ENCODE measurements at places on chromosomes 4 and X.

GRCh38 chr4:154490583-154491340, 837 bp downstream of the DCHS2 start:
- DNase-seq: no peak

- DNase-seq: no peak
Measured at GRCh38 chr4:179803857-179804256, 2361.6 kb upstream of the AGA start.

DNA sequence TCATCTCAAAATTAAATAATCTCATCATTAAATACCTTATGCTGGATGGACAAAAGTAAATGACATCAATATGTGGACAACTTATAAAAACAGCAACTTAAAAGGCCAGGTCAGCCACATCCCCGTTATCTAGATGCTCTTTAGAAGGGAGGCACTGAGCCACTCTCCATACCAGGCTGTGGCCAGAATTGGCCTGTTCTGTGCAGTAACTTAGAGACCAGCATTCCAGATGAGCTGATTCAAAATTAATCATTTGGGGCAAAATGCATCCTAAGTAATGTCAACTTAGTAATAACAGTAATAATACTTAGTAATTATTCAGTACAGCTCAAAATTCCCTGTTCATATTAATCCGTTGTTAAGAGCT, 373.6 kb downstream of the FBXW7 start:
- no peak for DNase-seq

DNA sequence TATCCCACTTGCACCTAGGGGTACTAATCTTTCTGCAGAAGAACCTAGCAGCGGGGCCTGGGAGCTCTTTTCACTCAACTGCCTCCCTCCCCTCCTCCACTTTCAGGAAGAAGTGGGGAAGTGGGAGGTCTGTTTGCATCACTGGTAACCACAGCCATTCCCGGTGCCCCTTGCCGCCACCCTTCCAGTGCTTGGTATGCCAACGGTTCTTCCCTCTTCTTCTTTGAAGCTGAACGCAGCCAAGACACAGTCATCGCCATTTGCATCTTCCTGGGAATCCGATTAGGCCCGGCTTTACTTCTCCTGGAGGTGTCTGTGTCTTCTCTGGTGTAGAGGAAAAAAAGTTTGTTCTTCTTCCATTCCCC, 47.2 kb upstream of the RBPJ start:
- no peak for DNase-seq

DNA sequence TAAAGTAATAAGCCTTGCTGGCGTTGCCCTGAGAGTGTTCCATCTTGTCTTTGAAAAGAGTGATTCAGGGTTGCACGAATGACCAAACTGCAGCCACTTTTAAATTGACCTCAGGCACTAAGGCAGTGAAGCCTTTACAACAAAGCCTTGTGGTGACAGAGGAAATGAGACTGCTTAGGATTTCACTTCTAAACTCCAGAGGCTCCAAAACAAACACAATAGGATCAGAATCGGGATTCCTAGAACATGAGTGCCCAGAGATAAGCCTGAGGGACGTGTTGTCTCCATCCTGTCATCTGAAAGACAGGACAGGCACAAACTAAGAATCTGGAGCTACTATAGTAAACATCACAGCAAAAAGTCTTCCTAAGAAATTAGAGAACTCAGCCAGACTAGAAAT, 405.2 kb downstream of the PPARGC1A start:
- no peak for DNase-seq

All from stimulated activated CD4-positive, alpha-beta T cell treated with anti-CD3 and anti-CD28 coated beads, TNF-alpha, amount 100 ng/mL, for 24 hours (primary cell).